ENCODE measurements at places on chromosomes 16 and 17.

DNA sequence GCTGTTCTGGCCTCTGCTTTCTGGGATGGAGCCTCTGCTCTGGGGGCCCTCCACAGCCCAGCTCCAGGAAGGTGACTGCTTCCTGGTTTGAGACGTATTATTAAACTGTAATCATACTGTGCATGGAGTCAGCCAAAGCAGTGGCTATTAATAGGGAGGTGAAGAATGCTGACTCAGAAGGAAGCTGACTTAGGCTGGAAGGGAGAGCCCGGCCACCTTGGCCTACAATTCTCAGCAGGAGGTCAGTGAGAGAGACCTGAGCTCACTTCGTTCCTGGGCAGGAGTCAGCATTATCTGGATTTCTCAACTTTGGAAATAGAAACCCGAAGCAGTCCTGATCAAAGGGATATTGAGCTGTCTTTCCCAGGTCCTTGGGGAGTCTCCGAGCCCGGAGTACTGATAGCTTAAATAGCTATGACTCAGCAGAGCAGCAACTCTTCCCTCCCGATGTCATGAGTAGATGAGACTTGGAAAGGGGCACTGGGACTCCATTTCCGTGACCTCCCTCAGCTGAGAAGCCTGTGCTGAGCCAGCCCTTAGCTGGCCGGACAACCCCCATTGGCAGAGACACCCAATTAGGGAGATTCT is 91.8 kb downstream of the YPEL2 start:
- DNase-seq, result peak; percentile 50

- DNase-seq, result no peak
Observed at GRCh38 chr17:10172241-10172741, 26.1 kb downstream of the GAS7 start.

- no peak for DNase-seq
Observed at GRCh38 chr16:14489460-14489859, 140.6 kb downstream of the PARN start.

DNA sequence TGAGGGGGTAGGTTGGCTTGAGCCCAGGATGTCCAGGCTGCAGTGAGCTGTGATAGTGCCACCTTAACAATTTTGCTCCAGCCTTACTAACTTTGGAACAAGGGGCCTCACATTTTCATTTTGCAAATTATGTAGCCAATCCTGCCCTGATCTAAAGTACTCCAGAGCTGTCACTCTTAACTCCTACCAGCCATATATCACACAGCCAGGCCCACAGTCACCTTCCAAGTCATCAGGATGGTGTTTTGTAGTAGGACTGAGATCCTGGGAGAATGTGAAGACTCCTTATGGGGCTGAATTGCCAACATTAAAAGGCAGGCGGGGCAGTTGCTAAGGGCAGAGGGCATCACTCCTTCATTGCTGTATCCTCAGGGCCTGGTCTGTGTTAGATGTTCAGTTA is 243.0 kb downstream of the MRTFB start:
- DNase-seq, result no peak

DNA sequence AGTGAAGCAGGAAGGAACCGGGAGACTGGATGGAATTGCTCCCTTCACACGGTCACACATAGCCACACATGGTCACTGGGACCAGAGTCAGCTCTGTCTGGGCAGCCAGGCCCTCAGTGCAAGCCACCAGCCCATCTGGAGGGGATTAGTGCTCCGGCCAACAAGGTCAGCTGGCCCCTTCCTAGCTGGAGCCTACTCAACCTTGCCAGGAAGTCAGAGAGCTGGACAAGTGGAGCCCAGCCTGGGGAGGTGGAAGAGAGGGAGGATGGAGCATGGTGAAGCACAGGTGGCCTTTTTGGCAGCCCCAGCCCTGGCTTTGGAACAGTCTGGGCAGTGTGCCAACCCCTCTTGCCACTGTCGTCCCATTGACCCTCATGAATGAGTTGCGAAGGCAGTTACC is 3.7 kb upstream of the CACNA1G start:
- peak; percentile 40 for DNase-seq

DNA sequence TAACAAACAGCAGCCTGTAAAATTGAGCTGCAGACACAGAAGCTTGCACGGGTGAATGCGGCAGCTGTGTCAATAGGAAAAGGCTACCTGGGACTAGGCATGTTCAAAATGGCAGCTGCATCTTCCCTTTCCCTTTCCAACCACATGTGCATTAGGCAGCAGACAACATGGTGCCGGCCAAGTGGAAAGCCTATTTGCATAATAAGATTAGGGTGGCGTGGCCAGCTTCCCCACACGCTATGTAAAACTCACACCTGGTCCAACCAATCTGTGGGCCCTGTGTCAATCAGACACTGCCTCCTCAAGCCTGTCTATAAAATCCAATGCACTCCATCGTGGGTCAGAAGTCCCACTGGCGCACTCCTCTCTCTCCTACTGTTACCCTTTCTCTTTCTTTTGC is 61.0 kb upstream of the RBBP6 start:
- no peak for DNase-seq

- DNase-seq, result no peak
Observed at GRCh38 chr17:78448356-78448993, 70.0 kb downstream of the PGS1 start.

GRCh38 chr16:68590201-68590994 is 51.3 kb downstream of the ZFP90 start:
- DNase-seq, result peak; percentile 41

- DNase-seq, result no peak
Observed at GRCh38 chr16:69773260-69773947, 11.3 kb downstream of the WWP2 start.

- DNase-seq, result no peak
Observed at GRCh38 chr16:11030990-11031510, 86.7 kb downstream of the CLEC16A start.

GRCh38 chr17:73141411-73141810 is 23.4 kb upstream of the SSTR2 start:
- DNase-seq, result no peak

- no peak for DNase-seq
Observed at GRCh38 chr16:24360936-24361335, 104.8 kb downstream of the CACNG3 start.

GRCh38 chr16:72807245-72807644 is 240.7 kb downstream of the ZFHX3 start:
- DNase-seq, result no peak

DNA sequence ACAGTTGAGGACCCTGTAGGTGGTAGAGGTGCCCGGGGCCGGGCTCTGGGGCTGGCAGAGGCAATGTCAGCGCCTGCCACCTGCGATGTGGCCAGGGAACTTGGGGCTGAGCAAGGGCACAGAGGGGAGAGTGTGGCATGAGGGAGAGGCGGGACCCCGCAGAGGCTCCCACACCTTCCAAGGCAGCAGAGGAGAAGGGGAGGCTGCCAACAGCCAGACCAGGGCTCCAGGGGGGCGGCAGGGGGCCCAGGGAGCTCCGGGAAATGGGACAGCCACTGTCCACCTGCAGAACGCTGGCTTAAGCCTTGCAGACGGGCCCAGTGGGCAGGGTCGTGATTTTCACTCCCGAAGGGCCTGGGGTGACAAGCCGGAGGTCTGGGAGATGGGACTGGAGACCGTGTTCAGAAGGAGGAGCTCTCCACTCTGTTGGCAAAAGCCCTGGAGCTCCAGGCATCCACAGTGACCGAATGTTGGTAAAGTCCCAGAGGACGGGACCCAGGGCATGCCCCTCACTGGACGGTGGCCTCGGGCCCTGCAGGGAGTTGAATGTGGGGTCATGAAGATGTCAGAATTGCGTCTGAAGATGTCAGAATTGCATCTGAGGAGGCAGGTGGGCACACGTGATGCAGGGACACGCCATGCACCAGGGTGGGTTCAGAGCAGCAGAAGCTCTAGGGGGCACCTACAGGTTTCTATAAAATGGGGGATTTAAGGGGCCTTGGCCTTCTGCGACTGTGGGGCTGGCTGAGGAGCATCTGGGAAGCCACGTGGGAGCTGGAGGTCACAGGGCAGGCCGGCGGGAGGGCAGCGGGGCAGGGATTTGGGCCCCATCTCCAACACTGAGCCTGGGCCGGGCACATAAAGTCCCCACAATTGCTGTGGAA is 18.6 kb downstream of the CD7 start:
- DNase-seq, result no peak

DNA sequence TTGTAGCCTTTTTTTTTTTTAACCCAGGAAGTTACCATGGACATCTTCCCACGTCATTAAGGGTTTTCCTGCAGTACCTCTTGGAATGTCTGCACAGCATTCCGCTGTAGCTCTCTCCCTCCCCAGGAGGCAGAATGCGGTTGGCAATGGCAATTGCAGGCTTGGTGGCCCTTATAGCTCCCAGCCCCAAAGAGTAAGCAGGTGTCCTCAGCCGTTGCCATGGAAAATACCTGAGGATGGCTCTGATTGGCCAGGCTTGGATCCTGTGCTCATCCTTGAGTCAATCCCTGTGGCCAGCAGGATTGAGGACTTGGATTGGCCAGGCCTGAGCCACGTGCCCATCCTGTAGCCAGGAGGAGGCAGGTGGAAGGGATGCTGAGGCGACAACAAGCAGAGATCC is 15.5 kb upstream of the TIMP2 start:
- DNase-seq, result no peak

GRCh38 chr17:75828076-75828400 is 16.2 kb downstream of the UNC13D start:
- no peak for DNase-seq

DNA sequence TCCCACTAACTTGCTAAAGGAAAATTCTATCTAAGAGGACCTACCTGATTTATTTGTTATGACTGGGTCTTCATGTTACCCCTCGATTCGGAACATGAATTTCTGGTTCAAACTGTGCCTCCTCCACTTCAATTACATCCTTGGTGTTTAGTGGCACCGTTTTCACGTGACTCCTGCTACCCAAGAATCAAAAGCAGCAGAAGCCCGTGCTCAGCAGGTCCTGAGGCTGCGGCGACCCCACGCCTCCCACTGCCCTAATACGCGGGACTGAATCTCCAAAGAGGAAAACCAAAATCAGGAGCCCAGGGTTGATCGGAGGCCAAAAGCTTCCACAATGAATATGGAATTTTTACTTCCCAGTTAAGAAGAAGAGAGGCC is 94.0 kb upstream of the METRNL start:
- no peak for DNase-seq

GRCh38 chr17:74353446-74354060 is 8.1 kb downstream of the BTBD17 start:
- no peak for DNase-seq

DNA sequence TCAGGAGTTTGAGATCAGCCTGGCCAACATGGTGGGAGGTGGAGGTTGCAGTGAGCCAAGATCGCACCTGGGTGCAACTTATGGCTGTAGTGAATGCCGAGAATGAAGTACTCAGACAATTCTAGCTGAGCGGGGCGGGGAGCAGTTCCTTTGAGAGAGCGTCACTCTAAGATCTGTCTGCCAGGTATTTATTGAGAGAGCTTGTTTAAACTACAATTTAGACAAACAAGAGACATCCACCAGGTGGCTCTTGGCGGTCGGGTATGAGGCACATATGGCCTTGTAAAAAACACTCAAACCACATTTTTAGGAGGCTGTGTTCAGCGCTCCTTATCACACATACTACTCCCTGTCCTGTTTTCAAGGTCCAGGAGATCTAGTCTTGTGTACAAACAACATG is 40.6 kb upstream of the CDH1 start:
- no peak for DNase-seq

DNA sequence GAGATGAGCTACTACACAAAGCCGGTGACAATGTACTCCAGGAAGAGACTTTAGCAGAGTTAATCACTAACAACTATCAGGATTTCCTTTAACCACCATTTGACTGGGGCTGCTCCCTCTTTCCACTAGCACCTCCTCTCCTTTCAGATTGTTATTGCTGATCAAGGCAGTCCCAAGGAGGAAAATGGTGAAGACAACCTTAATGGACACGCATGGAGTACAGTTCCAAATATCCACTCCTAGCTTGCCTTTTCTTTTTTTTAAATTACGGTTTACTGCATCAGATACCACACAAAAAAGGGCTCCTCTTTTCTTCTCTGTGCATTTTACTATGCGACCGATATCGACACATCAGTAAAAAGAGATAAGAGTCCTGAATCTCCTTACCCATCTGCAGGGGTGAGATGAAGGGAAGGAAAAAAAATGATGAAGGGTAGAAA is 30.9 kb downstream of the FAM222B start:
- no peak for DNase-seq

All from MG63 (cell line).